ENCODE measurements at places on chromosomes 2 and 18.
A peak's percentile ranks its signal among the peaks of the same experiment; 100 is the strongest.

DNA sequence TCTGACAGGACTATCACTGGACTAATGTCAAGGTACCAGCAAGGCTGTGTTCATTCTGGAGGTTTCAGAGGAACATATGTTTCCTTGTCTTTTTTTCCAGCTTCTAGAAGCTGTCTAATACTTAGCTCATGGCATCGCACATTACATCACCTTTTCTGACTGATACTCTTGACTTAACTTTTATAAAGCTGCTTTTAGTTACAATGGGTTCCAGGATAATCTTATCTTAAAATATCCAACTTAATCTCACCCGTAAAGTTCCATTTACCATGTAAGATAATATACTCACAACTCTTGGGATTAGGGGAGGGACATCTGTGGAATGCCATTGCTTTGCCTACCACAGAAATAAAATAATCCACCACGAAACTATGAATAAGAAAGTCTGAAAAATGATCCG, 394.2 kb downstream of the CDH19 start:
- no peak for DNase-seq

GRCh38 chr2:231152800-231153557, 28.1 kb upstream of the HTR2B start:
- peak; percentile 83 for DNase-seq

- no peak for DNase-seq
Measured at GRCh38 chr2:99593692-99594427, 104.0 kb upstream of the REV1 start.

DNA sequence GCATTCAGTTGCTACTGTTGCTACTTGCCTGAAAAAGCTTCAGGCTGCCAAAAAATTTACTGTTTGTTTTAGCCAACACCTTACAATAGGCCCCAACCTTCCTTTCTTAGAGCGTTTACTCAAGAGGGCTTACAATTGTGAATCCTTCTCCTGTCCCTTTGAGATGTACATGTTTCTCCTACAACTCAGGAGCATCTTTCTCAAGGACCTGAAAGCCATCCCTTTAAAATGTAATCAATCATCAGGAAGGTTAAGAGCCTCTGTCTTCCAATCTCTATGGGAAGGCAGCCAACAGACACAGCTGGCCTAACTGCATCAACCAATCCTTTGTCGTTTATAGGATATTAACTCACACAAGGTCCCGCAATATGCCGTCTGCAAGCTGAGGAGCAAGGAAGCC, 3.4 kb upstream of the IER3IP1 start:
- peak; percentile 5 for DNase-seq

DNA sequence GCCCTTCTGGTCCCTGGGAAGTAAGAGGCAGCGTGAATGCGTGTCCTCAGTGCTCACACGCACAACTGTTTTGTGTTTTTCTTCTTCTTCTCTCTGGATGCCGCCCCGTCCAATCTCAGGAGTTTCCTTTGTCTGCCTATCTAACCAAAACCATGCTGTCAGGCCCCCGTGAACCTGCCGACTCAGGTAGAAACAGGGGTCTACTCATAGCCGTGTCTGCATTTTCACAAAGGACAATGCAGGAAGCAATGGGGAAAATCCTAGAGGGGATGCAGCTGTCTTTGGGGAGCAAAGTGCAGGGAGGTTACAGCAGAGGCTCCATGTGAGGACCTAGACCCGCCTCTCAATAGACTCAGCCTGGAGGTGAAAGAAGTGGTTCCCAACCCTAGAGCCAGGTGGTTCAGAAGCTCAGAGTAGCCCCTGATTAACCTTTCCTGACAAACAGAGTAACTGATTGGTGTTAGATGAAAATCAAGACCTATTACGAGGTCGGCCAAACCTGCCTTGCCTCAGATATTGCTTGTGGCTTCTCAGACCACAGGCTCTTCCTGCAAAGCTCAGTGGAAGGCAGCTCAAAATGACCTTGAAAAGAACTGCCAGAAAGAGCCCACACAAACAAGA, 49.3 kb downstream of the CD226 start:
- DNase-seq = peak; percentile 62

DNA sequence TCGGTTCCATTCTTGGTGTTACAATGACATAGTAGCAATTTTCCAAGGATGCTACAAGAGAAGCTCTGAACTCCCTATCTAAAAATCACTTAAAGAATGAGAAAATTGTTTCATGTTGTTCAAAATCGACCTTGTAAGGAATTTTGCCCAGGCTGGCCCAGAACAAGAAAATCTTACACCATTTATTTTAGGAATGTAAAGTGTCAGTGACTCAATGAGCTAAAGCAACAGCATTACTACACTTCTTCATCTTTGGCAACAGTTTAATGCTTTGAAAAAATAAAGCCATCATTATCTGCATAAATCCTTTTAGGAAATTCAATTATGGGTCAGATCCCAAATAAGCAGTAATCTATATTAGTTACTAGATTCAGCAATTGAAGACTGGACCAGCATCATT, 38.6 kb downstream of the SLC25A12 start:
- peak; percentile 23 for DNase-seq

DNA sequence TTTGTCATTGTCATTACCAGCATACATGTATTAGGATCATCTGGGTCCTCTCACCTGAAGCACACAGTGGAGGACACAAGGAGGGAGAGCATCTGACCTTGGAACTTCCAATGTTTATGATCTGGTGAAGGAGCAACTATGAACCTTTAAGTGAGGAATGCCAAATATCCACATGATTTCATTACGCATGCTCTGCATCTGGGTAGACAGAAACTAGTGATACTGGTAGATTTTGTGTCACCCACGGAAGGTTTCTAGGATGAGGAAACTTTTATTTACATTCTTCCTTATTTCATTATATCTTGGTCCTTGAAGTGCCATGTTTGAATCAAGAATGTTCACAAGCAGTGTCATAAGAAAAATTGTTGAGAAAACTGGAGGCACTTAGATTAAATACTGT, 32.1 kb downstream of the SPC25 start:
- DNase-seq = no peak

- peak; percentile 78 for DNase-seq
Measured at GRCh38 chr2:196598846-196599245, 40.7 kb upstream of the CCDC150 start.

- peak; percentile 47 for DNase-seq
Measured at GRCh38 chr18:36128530-36128870, 640 bp downstream of the SLC39A6 start.

GRCh38 chr2:217934321-217935131, 68.3 kb downstream of the TNS1 start:
- peak; percentile 99 for DNase-seq

Data from fibroblast of lung (primary cell).